ENCODE measurements at places on chromosomes 5 and 9.

GRCh38 chr5:123907349-123907748 lies 395.4 kb downstream of the CSNK1G3 start:
- no peak for DNase-seq

- no peak for DNase-seq
Measured at GRCh38 chr9:886886-887285, 45.4 kb downstream of the DMRT1 start.

GRCh38 chr5:123344816-123345426 lies 78.3 kb downstream of the CEP120 start:
- no peak for DNase-seq

DNA sequence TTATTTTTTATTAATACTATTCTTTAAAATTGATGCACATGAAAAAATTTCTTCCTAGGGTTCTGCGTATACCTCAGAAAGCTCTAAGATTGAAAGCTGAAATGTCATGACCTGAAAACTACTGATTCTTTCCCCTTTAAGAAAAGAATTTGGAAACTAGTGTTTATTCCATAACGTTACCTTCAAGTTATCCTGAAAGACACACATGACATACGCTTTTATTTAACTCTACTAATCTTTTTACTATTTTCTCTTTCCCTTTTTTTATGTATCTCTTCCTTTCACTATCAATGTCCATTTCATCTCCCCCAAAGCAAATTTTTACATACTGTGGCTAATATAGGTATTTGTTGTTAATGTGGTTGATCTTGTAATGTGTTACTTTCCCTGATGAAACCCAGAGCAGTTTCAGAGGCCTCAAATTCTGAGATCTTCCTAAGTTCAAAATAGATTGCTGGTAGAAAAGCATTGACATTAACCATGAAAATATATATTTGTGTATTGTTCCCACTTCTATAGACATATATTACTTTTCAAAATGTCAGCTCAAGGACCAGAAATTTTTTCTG lies 7.4 kb downstream of the NIPBL start:
- no peak for DNase-seq

DNA sequence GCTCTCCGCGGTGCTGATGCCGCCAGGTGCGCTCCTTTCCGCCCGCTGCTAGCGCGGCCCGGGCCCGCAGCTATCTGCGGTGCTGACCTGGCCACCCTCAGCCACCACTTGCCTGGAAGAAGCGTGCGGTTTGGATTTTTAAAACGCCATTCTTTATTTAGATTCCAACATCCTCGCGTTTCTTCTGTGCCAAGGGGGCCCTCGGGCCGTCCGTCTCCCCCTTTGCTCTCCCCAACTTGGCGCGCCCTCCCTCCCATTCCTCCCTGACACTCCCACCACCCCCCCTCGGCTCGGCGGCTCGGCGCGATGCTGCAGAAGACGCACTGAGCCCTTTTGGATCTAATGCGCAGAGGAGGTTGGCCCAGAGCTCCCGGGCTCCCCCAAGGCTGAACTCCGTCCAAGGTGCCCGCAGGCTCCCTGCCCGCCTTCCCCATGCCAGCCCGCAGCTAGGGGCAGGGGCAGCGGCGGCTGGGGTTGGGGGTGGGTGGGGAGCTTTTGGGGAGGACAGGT lies at the start of gene BARHL1:
BARHL1 (plus strand) TSS at position 331 of the 510 bp plus-strand sequence. CDS start 192 bp downstream, outside the sequence.
- no peak for DNase-seq

DNA sequence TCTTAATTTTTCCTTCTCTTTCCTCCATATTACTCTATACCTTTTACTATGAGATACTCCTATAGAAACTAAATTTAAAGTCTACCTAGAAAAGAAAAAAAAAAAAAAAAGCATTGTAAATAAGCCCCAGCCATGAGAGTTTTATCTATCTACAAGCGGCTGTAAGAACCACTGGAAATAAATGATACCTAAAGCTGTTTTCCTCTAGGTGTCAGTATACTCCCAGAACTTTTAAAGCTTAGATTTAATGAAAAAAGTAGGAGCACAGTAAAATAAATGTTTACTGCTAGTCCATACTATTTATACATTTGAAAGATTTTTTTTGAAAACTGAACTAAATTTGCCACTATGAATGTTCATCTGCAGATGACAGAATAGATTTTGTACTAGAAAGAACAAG lies 26.2 kb downstream of the TYRP1 start:
- no peak for DNase-seq

- no peak for DNase-seq
Measured at GRCh38 chr9:130837002-130837511, 2.0 kb downstream of the ABL1 start.

DNA sequence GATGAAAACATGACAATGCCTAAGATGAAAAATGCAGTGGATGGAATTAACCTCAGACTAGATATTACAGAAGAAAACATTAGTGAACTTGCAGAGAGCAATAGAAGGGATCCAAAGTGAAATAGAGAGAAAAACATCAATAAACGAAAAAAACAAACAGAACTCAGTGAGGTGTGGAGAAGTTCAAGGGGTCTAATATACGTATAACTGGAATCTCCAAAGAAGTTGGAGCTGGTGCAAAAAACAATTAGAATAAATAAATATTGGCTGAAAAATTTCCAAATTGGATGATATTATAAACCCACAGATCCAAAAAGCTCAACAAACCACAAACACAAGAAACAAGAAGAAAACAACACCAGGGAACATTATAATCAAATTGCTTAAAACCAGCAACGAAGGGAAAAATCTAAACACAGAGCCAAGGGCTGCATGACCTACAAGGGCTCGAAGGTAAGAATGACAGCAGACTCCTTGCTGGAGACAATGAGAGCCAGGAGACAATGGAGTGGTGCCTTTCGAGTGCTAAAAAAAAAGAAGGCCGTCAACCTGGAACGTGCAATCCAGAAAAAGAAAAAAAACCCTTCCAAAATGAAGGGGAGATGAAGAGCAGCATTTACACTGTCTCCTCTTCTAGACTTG lies 11.8 kb downstream of the FAM163B start:
- no peak for DNase-seq

Measured in activated naive CD4-positive, alpha-beta T cell treated with Interleukin-2 at 50 U/mL for 16 hours (primary cell).